ENCODE measurements at places on chromosomes 5 and 9.

DNA sequence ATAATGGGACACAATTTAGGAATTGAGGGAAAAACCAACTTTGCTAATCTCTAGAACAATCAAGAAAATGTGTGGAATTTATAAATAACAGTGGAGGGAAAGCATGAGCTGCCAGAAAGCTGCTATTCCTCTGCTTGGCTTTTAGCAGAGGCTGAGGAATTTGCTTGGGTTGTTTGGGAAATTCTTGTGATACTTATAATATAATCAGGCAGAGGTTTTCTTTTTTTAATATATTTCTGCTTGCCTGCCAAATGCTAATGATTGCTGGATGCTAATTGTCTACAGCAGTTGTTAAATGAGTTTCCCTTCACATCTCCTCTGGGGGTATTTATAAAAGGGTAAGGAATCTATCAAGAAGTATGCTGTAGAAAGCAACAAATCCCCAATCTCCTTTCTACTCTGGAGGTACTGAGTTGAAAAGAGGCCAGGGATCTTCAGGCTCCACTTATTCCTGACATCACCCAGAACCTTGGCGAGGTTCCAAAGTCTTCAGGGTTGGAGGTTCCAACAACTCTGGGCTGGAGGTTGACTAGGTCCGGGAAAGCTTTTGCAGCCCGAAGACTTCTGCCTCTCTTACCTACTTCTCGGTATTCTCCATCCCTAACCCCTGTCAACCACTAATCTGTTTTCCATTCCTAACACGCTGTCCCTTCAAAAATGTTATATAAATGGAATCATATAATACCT lies 60.4 kb upstream of the TMED7 start:
- DNase-seq = no peak

DNA sequence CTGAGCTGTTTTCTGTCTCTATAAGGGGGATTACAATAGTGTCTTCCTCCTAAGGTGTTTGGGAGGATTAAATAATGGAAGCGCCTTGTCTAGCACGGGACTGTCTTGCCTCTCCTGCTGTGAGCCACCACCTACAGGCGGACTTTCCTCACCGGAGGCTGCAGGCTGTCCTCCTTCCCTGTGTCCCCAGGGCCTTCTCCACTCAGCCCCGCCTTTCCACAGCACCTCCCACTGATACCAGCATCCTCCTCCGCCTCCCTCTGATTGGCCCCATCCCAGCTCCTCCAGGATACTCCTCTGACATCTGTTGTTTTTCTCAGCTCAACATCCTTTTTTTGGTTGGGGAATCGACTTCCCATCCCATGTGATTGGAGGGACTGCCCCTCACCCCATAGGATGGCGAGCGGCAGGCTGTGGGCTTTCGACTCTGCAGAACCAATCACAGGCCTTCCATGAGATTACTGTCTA lies 851 bp upstream of the ZDHHC12 start:
- DNase-seq = no peak

DNA sequence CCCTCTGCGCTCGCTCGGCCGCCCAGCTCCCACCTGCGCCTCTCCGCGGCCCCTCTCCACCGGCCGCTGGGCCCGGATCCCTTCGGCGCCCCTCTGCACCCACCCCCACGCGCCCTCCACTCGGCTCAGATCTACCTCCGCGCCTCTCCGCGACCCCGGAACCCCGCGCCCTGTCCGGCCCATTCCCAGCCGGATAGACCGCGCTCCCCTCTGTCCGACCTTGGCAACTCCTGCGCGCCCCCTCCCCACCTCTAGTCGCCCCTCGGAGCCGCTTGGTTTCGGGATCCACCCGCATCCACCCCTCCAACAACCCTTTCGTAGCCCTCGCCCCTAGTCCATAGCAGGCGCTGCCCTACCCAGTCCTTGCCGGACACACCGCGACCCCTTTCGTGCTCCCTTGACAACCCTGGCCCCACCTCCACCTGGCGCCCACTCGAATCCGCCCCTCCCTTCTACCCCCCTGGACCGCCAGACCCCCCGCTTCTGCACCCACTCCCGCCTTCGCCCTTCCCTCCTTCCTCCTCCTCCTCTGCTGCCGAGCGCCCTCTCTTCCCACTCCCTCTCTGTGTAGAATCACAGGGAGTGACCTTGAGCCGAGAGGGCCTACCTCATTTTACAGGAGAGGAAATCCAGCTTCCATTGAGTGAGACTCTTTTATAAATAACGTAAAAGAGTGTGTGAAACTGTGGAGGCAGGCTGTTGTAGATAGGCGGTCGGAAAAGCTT lies 525 bp upstream of the AK3 start:
- no peak for DNase-seq

DNA sequence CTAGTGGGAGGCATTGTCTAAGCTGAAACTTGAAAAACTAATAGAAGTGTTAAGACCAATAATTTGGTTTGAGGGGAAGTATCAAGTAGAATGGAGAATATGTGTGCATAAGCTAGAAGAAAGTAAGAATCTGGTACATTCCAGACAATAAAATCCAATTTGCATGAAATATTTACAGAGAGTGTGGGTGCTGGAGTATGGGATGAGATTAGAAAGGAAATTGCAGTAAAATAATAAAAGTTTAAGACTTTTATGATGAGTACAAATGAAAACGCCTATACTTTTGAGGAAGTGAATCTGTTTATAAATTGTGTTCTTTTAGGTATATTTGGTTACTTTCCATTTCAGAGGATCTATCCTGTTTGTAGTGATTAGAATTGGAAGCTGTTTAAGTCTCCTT lies 165.4 kb upstream of the TNC start:
- no peak for DNase-seq

- DNase-seq = peak; percentile 64
Measured at GRCh38 chr9:137021979-137022661, 5.9 kb downstream of the ABCA2 start.

- no peak for DNase-seq
Measured at GRCh38 chr9:136741883-136742571, 713 bp downstream of the LCN10 start.

DNA sequence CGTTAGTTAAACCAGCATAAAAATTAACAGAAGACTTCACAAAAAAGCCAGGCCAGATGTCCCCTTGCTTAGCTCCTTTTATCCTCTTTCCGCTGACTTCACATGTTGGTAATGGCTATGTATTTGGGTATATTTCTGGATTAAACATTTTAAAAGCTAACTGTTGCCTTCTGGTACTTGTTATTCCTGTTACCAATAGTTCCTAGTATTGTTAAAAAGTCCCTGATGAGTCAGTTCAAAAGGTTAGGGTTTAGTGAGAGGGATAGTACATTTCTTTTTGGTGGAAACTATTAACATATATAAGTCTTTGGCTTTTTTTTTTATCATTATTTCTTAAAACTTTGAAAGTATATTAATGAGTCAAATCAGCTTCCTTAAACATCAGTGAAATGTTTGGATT lies 103.2 kb upstream of the ELL2 start:
- no peak for DNase-seq

- DNase-seq = no peak
Measured at GRCh38 chr5:112636751-112637150, 100.9 kb upstream of the APC start.

DNA sequence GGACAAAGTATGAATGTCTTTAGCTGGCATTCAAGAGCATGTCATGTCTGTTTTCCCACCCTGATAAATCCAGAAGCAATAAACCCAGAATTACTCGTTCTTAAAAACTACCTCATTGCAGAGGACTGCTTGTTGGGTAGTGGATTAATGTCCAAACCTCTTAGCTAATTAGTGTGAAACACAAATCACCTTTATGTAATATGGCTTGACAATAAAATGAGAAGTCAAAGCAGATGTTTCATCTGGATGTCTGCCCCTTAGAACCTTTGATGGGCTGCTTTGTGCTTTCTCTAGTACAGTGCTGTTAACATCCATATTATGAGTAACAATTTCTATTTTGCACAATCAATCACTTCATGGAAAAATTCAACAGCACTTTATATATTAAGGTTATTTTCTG lies 149.1 kb upstream of the TUT7 start:
- DNase-seq = no peak

DNA sequence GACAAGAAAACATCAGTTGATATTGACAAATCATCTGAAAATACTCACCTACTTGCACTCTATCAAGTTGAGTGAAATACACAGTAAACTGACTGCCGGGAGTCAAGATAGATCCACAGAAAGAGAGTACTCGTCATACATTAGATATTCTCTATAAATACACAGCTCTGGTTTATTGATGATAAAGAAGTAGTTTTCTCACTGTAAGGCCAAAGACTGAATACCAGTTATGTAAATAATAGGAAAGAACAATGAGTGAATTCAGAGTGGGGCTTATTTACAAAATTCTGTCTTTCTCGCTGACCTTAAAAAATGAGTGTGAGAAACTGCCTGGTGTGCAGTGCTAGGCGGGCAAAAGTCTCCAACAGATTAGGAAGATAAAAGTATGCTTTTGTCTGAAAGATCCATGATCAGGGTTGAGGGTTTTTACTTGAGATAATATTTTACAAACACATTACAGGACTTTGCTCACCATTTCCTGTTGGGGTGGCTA lies 341.0 kb downstream of the KCTD16 start:
- no peak for DNase-seq

DNA sequence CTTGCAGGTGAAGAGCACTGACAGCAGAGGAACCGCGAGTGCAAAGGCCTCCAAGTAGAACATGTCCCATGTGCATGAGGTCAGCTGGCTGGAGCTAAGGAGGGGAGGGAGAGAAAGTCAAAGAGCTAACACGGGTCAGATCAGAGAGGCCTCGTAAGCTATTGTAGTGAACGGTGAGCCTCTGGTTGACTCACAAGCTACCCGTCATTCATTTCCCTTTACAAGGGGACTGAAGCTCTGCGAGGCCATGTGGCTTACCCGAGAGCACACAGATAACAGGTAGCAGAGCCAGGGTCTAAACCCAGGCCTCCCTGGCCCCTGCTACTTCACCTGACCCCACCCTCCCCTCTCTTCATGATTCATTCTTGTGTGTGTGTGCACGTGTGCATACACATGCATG lies 152.7 kb upstream of the ADRA1B start:
- no peak for DNase-seq

GRCh38 chr9:126301985-126302603 lies 24.5 kb upstream of the MVB12B start:
- no peak for DNase-seq

- DNase-seq = no peak
Measured at GRCh38 chr5:68544091-68544647, 328.6 kb downstream of the PIK3R1 start.

DNA sequence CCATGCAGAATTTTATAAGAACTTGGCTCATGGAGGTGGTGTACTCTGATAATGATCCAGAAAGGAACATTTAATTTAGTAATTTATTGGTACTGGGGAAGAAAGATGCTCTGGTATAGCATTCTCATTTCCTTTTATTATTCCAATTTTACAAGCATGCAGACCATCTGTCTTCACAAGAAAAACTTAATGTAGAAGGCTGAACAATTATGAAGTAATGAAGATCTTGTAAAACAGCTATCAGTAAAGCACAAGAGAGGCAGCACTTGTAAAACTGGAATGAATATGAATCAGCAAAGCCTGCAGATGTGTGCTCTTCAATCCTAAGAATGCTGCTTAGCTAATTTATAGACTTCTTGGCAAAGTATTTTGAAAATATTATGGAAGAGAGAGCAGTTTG lies 300.0 kb downstream of the YTHDC2 start:
- no peak for DNase-seq

DNA sequence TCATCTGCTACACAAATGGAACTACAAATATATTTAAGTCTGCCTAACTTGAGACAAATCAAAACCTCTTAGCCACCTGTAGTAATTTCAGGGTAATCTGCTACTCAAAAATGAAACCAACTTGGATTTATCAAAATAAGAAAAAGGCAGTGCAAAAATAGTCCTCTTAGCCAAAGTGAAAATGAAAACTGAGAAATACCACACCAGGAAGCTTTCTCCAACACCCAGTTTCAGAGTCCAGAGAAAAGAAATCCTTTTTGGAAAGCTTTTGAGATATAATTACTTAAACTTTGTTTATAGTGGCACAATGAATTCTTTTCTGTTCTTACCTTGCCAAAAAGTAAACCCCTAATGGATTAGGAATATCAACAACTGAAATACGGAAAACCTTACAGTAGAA lies 990.4 kb downstream of the EFNA5 start:
- DNase-seq = no peak

DNA sequence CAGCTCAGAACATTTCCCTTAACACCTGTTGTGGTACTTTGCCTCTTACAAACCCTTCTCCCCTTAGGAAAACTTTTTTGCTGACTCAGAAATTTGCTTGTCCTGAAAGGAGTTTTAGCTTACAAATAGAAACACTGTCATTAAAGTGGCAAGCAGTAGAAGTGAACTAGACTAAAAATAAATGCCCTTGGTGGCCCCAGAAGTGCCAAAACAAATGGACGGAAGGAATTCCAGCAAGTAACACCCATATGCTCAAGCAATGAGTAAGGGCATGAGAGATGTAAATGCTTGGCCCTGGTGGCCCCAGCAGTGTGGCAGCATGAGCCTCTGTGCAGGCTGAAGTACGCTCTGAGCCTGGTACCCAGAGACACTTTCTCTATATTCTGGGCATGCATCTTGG lies 8.6 kb downstream of the VLDLR start:
- no peak for DNase-seq

GRCh38 chr5:36444582-36445418 lies 143.1 kb upstream of the RANBP3L start:
- no peak for DNase-seq

- no peak for DNase-seq
Measured at GRCh38 chr9:105832096-105832710, 137.9 kb downstream of the TMEM38B start.

- no peak for DNase-seq
Measured at GRCh38 chr5:57863661-57864060, 381.1 kb upstream of the ACTBL2 start.

DNA sequence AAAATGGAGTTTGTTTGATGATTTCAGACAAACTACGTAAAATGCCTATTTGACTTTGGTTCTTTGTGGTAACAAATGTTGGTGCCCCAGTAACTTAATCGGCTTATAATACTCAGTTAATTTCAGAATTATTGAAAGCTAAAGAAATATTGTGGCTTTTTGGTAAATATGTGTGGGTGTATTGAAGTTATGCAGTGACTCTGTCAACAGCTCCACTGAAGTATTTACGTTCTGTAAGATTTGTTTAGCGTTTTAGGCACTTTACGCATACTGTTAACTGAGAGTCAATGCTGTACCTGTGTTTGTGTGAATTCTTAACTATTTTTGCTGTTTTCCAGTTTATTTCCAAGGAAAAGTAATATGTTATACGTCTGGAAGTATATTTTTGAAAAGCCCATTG lies 2.2 kb downstream of the RAD23B start:
- DNase-seq = no peak

DNA sequence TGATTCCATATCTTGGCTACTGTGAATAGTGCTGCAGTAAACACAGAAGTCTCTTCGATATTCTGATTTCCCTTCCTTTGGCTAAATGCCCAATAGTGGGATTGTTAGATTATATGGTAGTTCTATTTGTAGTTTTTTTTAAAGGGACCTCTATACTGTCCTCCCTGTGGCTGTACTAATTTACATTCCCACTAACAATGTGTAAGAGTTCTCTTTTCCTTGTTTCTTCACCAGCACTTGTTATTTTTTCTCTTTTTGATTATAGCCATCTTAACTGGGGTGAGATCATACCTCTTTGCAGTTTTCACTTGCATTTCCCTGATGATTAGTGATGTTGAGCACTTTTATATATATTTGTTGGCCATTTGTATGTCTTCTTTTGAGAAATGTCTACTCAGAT lies 102.0 kb downstream of the CARTPT start:
- no peak for DNase-seq

- DNase-seq = no peak
Measured at GRCh38 chr5:62509806-62510205, 68.8 kb upstream of the LRRC70 start.

All from stimulated activated CD4-positive, alpha-beta T cell treated with anti-CD3 and anti-CD28 coated beads, Interleukin-15, amount 100 ng/mL, for 1 hour (primary cell).